ENCODE measurements at places on chromosomes 2 and 18.

- DNase-seq = no peak
These were observed 77.4 kb downstream of the ABCA12 start for GRCh38 chr2:215060861-215061536.

DNA sequence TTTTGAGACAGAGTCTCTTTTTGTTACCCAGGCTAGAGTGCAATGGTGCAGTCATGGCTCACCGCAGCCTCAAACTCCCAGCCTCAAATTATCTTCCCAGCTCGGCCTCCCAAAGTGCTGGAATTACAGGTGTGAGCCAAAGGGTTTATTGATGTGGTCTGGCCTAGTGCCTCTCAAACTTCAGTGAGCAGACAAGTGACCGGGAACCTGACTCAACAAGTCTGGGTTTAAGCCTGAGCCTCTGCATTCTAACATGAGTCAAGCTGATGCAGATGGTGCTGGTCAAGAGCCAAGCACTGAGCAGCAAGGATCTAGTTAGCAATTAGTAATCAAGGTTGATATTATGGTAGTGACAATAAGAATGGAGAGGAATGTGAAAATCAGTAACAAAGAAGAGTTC lies 21.3 kb downstream of the CDK15 start:
- no peak for DNase-seq

GRCh38 chr2:64838817-64839216 lies 150.4 kb upstream of the SLC1A4 start:
- DNase-seq = no peak

DNA sequence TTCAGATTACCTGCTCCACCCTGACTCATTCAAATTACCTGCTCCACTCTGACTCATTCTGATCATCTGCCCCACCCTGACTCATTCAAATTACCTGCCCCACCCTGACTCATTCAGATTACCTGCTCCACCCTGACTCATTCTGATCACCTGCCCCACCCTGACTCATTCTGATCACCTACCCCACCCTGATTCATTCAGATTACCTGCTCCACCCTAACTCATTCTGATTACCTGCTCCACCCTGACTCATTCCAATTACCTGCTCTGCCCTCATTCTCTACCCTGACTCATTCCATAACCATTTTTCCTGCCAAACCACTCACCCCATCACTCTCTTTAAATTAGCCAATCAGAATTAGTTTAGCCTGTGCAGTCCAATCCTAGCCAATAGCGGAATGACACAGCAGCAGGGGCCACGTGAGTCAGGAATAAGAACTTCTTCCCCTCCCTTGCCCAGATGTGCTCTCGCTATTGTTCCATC lies 26.2 kb downstream of the CFAP53 start:
- DNase-seq = no peak

DNA sequence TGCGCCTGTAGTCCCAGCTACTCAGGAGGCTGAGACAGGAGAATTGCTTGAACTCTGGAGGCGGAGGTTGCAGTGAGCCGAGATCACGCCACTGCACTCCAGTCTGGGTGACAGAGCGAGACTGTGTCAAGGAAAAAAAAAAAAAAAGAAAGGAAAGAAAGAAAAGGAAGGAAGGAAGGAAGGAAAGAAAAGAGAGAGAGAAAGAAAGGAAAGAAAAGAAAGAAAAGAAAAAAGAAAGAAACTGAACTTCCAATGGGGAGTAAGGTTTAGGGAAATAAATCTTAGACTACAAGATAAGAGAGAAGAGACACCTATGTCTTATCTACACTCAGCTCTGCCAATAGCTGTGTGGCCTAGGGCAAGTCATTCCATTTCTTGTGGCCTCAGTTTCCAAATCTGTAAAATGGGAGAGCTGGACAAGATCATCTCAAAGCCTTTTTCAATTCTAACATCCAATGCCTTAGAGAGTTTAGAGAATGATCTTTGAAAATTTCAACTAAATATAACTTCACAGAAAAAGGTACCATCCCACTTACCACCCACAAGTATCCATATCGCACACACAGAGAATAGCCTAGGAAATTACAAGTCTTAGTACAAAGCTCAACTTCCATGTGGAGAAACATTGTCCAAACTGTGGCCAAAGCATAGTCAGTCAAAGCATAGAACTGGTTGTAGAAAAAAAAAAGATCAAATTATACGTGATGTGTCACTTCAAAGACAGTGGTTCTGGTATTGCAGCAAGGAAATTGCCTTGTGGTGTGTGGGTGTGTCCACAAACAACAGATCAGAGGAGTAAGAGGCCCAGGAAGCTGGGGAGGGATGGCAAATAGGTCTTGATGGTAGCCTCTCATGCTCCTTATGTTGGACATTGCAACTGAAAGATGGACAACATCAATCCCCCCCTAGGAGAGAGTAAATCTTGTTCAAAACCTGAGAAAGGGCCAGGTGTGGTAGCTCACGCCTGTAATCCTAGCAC lies 42.4 kb downstream of the SLC14A2 start:
- DNase-seq = no peak

DNA sequence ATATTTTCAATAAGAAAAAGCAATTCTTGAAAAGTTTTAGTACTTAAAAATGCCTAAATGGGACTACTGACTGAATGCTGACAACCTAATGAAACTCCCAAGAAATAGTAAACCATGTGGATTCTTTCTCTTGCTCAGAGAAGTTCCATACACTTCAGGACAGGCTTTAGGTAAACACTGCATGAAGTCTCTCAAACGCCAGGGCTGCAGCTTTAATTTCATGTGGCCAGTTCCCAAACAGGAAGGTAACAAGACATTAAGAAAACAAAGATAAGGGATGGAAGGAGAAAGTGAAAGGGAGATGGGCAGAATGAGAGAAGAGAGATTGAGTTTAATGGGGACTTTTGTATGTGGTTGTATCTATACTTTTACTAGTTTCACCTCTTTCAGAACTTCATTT lies 734.7 kb upstream of the PKDCC start:
- DNase-seq = no peak

DNA sequence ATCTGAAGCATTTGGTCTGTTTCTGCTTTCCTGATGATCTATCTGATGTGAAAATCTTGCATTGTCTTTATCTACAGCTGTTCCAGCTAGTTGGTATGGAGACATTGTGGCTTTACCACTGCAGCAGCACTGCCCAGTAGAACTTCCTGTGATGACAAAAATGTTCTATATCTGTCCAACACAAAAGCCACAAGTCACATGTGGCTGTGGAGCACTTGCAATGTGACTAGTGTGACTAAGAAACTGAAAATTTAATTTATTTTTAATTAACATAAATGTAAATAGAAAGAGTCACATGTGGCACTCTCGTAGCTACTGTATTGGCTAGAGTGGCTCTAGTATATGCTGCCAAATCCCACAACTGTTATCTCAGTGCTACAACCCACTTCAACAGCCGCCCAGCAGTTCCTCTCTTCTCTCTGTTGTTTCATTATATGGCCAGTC lies 425.7 kb downstream of the SETBP1 start:
- no peak for DNase-seq

- DNase-seq = no peak
These were observed 41.7 kb upstream of the ZNF804A start for GRCh38 chr2:184556639-184557038.

DNA sequence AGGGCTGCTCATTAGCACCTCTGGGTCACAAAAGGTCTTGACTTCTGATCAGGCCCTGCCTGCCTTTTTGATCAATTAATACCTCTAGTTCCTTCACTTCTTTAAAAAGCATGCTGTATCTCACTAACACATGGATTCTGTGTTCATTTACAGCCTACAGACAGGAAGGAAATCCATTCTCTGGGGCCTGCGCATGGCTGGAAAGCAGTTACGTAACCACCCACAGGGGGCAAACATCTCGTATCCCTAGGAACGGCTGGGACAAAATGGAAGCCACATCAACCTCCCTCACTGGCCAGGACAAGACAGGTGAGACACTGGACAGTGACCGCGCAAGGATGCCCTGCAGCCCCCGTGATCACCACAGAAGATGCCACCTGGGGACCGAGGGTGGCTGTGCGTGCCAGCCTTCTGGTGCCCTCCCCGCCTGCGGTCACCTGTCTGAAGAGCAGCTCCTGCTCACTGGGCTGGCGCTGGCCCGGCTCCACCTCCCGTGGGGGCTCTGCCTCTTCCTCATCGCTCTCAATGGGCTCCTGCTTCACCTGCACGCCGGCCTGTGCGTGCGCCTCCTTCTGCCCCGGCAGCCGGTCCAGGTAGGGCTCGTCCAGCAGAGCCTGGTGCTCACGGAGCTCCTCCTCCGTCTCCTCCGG lies 266.9 kb downstream of the TWIST2 start:
- no peak for DNase-seq

DNA sequence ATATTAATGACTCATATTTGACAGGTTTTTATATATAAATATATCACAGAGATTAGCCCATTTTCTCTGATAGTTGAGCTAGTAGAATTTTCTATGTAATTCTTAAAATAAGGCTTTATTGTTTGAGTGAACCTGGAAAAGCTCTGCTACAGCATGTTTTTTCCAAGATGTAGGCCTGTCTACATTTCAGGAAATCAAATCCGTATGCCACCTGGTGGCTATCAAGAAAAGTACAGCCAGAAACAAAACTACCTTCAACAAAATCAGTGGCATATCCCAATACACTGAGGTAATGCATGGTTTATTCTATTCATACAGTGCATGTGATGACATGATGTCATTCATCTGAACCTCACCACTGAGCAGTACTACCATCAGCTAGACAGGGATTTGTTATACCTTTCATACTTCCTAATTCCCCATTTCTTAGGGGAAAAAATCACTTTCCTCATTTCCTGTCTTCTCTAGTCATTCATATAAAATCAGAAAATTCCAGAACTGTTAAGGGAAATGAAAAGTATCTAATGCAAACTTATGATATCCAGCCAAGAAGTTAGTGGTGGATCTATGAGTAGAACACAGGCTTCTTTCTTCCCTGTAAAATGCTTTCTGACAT lies 310.4 kb upstream of the SYT4 start:
- peak; percentile 45 for DNase-seq

- no peak for DNase-seq
These were observed 56.2 kb upstream of the HS6ST1 start for GRCh38 chr2:128374711-128375413.

GRCh38 chr2:157948856-157949255 lies 72.7 kb upstream of the ACVR1 start:
- DNase-seq = no peak

DNA sequence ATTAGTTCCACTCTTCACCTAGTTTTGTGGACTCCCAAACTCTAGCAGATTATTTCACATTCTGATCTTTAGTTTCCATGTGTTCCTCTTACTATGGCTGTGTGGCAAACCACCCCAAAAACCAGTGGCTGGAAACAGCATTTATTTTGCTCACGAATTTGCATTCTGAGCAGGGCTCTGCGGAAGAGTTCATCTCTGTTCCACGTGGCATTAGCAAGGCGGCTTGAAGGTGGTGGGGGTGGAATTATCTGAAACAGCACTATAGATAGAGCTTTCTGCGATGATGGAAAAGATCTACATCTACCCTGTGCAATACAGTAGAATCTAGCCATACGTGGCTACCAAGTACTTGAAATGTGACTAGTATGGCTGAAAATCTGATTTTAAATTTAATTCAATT lies 5.9 kb downstream of the TWSG1 start:
- DNase-seq = no peak

- no peak for DNase-seq
These were observed 109.2 kb downstream of the SCN2A start for GRCh38 chr2:165348441-165348840.

GRCh38 chr2:10216677-10217488 lies 85.8 kb upstream of the HPCAL1 start:
- no peak for DNase-seq

- DNase-seq = no peak
These were observed 203.0 kb upstream of the KCNJ3 start for GRCh38 chr2:154495455-154495868.

DNA sequence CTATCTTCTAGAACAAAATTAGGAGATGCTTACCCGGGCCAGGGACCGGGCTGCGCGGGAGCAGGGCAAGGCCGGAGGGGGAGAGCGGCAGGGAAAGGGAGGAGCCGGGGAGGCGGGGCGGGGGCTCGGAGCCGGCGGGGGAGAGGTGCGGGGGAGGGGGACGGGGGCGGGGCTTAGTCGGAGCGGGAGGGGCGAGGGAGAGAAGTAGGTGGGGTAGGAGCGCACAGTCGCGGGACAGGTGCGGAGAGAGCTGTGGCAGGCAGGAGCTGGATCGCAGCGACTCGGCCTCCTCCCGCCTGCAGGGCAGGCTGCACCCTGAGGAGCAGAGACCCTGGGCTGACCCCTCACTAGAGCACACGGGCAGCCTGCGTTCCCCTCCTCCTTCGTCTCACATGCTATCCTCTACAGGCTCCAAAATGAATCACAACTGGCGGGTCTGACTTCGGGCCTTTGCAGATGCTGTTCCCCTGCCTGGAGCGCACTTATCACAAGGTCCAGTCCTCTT lies 290.3 kb downstream of the CELF4 start:
- DNase-seq = no peak

GRCh38 chr2:68822207-68822872 lies 48.9 kb downstream of the BMP10 start:
- DNase-seq = no peak

- DNase-seq = no peak
These were observed 573 bp downstream of the STAM2 start for GRCh38 chr2:152175012-152175367.

DNA sequence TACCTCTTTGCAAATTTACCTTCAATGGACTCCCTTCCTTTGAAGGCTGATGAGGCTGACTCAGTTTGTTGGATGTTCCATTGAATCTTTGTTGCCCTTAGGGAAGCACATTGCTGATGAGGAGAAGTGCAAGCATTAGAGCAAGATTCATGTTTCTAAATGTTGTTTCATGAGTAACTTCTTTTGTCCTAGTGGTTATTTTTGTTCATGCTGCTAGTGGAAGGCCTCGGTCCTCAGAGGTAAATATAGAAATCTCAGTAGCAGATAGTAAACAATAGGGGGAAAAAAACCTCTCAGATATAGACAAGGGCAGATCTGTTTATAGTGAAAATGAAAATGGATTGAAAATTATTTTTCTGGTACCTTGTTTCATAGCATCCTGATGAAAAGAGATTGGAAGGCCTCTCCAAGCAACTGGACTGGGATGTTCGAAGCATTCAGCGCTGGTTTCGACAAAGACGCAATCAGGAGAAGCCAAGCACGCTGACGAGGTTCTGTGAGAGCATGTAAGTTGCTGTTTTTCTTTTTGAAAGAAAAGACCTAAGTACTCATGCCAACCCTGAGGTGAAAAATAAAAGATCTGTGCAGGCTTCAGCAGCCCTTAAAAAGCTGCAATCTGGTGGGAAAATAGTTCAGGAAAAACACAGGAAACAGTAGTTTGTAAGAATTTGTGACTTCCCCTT lies 104.9 kb downstream of the CERS6 start:
- DNase-seq = no peak

DNA sequence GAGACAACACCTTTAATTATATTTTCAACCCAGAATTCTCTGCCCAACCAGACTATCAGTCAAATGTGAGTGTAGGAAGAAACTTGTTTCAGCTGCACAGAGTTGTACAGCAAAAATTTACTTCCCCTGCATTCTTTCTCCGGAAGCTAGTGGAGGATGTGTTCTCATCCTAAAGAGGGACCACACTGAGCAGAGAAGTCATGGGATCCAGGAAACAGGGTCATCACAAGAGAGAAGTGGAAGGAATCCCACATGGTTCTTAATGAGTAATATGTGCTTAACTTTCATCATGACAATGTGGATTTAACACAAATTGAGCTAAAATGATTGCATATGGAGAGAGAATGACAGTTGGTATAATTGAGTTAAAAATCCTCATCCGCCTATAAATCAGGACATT lies 78.2 kb downstream of the INPP4A start:
- DNase-seq = no peak

Data from SHP77 treated with DMSO at 0.1 percent for 48 hours (cell line).